Hematopoietic multipotent progenitor cell treated with erythropoietin and hydrocortisone succinate and interleukin-3 and kit ligand, for 6 days (in vitro differentiated cells): ENCODE measurements at places on chromosomes 1 and 21.

DNA sequence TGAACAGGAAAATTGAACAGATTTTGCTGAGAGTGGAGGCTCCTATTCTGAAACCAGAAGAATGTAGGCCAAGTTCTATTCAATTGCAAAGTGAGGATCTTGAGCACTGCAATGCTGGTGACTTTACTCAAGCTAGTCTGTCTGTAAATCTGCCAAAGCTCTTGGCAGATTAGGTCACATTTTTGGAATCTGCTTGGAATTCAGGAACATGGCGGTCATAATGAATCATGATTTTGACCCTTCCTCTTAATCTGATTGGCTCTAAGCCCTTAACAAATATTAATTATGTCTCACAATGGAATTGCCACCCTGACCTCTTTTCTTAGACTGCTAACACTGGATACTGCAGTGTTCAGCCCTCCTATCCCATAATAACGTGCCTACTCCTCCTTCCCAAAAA, 7.2 kb upstream of the GNG12 start:
- no peak for DNase-seq

DNA sequence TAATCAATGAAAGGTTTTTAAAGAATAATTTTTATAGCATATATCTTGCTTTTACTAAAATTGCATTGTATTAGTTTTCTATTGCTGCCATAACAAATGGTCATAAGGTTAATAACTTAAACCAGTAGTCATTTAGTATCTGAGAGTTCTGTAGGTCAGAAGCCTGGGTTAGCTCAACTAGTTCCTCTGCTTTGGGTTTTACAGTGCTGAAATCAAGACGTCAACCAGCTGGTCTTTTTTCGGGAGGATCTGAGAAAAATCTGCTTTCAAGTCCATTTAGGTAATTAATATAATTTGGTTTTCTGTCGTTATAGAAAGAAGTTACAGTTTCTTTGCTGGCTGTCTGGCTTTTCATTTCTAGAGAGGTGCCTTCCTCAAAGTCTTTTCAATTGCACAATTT, 577.7 kb downstream of the MRPL39 start:
- no peak for DNase-seq

GRCh38 chr1:200153277-200154055, 126.0 kb downstream of the NR5A2 start:
- no peak for DNase-seq

DNA sequence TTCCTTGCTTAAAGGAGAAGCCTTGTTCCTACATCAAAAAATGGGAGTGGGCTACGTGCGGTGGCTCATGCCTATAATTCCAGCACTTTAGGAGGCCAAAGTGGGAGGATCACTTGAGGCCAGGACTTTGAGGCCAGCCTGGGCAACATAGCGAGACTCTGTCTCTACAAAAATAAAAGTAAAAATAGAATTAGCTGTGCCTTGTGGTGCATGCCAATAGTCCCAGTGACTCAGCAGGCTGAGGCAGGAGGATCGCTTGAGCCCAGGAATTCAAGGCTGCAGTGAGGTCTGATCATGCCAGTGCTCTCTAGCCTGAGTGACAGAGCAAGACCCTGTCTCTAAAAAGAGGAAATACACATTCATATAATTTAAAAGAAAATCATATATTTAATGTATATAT, 127.1 kb downstream of the C1orf21 start:
- DNase-seq = no peak

GRCh38 chr1:53641481-53642214, 97.3 kb downstream of the GLIS1 start:
- no peak for DNase-seq

GRCh38 chr1:2596530-2597333, 10.2 kb downstream of the PRXL2B start:
- DNase-seq = no peak

DNA sequence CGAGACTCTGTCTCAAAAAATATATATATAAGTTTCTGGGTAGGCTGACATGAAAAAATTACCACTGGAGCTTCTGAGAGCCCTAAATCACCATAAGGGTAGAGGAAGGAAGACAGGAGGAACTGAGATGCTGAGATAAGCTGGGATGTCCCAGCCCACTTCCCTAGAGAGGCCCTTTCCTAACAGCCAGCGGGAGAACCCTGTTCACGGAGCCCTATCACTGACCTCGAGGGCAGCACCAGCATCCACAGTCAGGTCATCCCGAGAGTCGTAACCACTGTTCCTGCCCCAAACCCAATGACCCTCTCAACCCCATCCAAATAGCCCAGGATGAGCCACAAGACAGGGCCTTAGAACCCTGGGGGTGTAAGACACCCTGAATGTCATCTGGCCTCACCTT, 77.5 kb downstream of the CD34 start:
- DNase-seq = no peak

DNA sequence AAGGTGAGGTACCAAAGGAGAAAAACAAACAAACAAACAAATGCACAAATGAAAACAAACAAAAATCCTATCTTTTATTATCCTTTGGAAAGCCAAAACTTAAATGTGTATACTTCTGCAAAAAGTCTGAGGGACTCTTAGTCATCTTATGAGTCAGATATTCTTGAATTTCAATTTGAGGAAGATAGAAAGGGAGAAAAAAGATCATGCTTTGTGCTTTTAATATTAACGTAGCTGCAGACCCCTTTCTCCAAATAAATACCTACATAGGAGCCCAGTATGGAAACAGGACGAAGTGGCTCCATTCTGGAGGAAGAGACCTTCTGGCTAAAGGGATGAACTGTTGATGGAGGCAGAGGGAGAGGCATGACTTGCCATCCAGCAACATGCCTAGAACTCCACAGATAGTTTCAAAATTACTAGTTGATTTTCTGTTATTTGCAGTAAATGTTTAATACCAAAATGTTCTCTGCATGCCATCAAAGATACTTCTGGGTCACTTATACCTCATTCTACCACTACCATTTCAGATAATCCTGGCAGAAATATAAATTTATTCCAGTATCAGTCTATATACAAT, 25.4 kb downstream of the NUP210L start:
- DNase-seq = no peak

DNA sequence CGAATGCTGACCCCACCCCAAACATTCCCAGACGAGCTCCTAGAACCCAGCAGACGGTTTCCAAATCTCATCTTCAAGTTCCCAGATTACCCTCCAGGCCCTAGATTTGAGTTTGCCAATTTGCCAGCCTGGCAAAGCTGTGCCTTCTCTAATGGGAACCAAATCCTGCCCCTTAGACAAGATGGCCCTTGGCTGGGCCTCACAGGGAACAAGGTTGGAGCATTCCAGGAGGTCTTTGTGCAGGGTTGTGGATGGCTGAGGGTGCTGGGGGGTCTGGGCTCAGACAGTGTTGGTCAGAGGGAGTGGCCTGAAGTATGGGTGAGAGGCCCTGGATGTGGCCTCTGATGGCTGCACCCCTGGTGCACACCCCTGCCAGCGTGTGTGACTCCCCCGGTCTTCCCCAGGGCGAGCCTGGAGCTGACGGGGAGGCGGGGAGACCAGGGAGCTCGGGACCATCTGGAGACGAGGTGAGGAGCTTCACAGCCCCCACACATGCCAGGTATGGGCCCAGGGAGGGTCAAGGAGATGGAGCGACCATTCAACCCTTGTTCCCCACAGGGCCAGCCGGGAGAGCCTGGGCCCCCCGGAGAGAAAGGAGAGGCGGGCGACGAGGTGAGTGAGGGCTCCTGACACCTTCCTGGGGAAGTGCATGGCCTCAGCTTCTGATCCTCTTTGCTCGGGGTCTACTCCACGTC, 10.2 kb downstream of the COL6A1 start:
- no peak for DNase-seq

- no peak for DNase-seq
These were observed 243.2 kb downstream of the NCAM2 start for GRCh38 chr21:21241391-21241790.

- DNase-seq = peak; percentile 54
These were observed at the start of gene LAX1 for GRCh38 chr1:203765029-203765837. Gene LAX1, plus strand, starts transcription at chr1:203765183. Its CDS starts 383 bp downstream, at chr1:203765566.

DNA sequence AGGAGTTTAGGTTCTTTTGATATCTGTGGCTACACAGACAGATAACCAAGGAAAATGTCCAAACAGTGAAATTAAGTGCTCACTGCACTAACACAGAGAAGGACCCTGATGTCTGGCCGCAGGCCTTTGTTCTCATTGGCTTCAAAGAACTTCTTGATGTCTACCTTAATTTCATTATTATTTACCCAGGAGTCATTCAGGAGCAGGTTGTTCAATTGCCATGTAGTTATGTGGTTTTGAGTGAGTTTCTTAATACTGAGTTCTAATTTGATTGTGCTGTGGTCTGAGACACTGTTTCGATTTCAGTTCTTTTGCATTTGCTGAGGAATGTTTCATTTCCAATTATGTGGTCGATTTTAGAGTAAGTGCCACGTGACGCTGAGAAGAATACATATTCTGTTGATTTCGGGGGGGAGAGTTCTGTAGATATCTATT, 15.2 kb upstream of the LGALS8 start:
- no peak for DNase-seq

DNA sequence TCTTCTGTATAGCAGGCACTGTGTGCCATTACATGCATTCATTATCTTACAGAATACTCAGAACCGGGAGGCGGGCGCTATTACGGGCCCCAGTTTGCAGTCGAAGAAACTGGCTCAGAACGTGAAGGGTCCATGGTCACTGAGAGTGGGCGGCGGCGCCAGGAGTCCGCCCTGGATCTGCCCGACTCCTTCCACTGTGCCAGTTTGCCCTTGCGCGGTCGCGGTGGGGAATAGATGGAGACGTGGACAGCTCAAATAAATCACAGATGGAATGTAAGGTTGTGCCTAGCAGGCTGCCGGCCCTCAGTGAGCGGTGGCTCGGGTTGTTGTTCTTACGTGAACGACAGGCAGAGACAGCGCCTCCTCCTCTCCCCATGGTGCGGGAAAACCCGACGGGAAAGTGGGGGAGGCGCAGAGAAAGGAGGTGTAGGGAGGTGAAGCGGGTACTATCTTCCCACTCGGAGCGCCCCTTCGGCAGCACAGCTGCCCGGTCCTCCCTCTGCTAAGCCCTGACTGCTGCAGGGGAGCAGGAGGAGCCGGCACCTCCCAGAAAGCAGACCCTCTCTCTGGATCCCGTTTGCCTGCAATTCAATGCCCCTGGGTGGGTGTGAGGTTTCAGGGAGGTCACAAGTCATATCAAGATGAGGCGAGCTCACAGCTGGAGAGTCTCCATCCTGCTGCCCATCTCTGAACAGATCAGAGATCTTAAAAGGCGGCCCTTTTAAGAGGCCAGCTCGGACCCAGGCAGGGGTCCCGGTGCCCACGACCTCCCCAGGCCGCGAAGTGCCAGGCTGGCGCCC, 1.1 kb downstream of the COL9A2 start:
- DNase-seq = peak; percentile 34

GRCh38 chr1:107450899-107451664, 310.2 kb downstream of the NTNG1 start:
- DNase-seq = no peak
